ENCODE measurements at places on chromosomes 13 and 19.

DNA sequence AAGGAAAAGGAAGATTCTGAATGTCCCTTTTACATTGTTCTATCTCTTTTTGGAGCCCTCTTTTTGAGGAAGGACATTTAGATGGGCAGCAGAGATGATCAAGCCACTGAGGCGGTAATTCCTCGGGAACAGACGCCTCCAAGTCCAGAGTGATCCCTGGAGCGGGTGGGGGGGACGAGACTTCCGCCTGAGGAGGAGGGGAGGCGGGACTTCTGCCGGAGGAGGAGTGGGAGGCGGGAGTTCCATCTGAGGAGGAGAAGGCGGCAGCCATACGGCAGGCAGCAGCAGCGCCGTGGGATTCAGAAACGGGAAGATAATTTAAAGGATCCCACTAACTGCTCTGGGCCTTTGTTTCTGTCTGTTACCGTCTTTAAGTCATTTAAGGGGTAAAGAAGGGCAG is 37.6 kb upstream of the CD177 start:
- DNase-seq, result no peak

- no peak for DNase-seq
Observed at GRCh38 chr13:98508685-98509084, 68.2 kb downstream of the STK24 start.

- DNase-seq, result no peak
Observed at GRCh38 chr19:43847884-43848283, 20.8 kb downstream of the ZNF283 start.

- DNase-seq, result no peak
Observed at GRCh38 chr13:95360464-95361097, 59.3 kb upstream of the ABCC4 start.

DNA sequence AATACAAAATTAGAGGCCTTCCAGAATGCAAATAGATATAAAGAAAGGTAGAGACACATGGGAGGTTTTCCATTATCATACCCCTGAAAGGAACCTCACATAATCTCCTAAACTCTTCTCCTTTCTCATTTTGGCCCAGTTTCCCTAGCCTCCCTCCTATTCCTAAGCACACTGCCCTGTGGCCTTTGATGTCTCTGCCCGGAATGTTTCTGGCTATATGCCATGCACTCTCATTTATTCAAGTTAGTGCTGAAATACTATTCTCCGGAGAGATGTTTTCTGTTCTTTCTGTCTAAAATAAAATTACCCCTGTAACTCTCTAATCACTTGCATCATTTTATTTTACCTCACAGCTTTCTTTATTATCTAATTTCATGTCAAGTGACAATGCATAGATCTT is 1287.7 kb downstream of the SLITRK5 start:
- no peak for DNase-seq

GRCh38 chr13:39527961-39528660 is 74.9 kb downstream of the LHFPL6 start:
- DNase-seq, result no peak

- DNase-seq, result no peak
Observed at GRCh38 chr19:10173527-10173926, 21.2 kb downstream of the DNMT1 start.

GRCh38 chr13:25874907-25875306 is 176.9 kb downstream of the SHISA2 start:
- peak; percentile 25 for DNase-seq
